ENCODE measurements at places on chromosomes 12 and 14.

GRCh38 chr14:64628940-64629408 lies 75.2 kb upstream of the PLEKHG3 start:
- DNase-seq, result no peak

DNA sequence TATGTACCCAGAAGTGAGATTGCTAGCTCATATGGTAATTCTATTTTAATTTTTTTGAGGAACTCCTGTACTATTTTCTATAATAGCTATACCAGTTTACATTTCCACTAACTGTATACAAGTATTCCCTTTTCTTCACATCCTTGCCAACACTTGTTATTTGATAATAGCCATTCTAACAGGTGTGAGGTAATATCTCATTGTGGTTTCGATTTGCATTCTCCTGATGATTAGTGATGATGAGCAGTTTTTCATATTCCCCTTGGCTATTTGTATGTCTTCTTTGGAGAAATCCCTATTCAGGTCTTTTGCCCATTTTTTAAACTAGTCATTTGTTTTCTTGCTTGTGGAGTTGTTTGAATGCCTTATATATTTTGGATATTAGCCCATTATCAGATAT lies 121.3 kb downstream of the BBS10 start:
- DNase-seq, result no peak

DNA sequence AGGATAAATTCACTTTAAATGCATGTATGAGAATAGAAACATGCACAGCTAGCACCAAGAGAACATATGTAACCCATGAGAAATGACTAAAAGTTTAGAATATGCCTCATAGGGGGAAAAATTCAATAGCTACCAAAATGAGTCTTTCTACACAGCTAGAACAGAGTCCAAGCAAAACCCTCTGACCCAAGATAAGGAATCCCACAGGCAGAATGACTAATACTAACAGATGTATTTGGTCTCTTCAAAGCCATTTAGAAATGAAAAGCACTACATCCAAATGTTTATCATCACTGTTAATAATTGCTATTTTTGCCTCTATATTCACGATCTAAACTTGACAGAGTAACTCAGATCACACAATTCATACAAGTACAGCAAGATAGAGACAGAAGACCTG lies 44.0 kb downstream of the KICS2 start:
- DNase-seq, result no peak

GRCh38 chr12:114873656-114874055 lies 189.7 kb upstream of the TBX3 start:
- DNase-seq, result no peak

DNA sequence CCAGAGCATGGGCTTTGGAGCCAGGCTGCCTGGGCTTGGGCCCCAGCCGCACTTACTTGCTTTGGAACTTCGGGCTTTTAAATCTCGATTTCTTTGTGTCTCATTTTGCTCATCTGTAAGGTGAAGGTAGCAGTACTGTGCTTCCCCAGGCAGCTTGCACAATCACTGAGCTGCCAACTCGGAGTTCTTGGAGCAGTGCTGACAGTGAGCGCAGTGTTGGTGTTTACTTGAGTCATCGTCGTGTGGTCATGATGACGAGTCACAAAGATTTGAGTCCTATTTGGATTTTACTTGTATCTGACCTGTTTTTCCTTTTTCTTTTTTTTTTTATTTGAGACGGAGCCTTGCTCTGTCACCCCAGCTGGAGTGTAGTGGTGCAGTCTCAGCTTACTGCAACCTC lies 31.3 kb upstream of the ATF1 start:
- DNase-seq, result no peak

DNA sequence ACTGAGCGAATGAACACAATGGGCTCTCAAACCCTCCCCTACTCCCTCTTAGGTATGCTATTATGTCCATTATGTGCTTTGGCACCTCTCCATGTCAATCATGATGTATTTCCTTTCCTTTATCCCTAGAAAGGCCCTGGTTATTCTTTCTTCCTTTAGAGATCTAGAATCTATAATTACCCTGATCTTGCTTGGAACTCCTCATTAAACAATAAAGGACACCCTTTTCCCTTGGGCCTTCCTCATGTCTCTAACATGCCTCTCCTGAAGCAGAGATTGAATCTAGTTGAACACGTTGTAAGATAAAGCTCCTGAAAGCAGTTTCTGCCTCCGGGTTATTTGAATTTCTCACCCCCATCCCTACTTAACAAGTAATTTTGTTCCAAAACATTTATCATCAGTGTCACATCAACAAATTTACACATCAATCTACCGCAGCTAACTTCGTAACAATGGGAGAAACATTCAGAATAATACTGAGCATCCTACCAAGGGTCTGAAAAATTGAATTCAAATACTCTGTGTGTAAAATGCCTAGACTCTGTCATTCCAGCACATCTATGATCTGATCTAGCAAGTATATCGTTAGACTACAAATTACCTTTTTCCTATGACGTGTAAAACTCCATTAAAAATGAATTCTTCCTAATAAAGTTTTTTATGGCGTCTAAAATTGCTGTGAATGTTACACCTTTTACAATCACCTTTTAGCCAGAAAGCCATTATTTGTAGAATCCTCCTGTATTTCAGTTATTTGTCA lies 5.4 kb downstream of the USP44 start:
- DNase-seq, result no peak

DNA sequence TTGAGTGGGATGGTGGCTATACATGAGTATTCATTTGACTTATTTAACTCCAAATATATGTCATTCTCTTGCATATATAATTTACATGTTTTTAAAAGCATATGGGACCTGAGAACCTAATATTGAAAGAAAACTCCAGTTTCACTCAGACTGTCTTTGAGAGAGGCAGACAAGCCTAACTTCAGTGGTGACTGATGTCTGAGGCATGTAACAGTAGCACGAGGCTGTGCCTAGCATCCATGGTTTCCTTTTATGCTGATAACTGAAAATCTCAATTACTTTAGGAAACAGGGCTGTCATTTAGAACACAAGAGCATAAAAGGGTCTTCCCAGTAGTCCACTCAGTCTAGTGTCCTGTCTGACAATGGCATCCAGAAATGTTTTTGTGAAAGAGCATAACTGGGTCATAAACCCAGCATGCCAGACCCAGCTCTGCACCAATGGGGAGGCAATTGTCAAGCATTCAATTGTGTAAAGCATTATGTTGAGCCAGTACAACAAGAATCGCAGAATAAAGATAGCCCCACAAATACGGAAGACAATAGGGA lies 24.3 kb downstream of the MAPK1IP1L start:
- no peak for DNase-seq

DNA sequence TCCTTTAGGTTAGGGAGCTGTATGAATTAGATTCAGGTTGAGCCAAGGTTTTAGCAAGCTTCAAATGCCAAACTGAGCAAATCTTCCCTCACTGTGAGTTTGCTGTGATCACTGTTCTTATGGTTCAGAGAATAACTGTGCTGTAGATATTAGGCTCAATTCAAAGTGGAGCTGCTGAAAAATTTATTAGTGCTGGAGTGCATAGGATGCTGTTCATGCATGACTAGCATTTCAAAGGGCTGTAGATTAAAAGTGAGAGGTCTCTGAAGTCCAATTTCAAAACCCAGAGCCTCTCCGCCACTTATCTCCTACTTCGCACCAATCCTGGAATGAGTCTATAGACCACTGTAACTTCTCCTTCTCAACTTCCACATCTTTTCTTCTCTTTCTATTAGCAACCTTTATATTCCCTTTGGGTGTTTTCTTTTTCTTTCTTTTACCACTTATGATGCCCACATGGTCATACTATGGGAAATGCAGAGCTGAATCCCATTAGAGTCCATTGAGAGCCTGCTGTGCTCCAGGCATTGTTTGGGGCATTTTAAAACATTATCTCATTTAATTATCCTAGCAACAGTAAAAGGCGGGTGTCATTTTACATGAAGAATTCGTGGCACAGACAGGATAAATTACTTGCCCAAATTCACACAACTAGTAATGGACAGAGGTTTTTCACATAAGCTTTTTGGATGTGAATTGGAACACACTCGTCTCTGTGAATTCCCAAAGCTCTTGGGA lies 77.5 kb upstream of the EEA1 start:
- DNase-seq, result no peak

DNA sequence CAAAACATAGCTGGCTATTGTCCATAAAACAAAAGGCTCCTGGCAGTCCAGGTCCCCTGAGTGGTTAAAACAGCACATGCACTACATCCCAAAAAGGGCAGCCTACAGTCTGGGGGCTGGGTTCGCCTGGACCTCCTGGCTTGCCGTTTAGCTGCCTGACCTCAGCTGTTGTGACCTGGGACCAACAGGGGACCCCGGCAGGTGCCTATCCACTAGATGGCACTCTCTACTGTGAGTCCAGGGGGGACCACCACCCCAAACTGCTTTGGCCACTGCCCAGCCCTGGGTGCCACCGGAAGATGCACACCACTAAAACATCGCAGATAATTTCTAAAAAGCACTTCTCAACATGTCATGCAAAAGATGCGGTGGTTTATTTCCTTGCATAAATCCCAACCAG lies 2.9 kb upstream of the RTL1 start:
- no peak for DNase-seq

DNA sequence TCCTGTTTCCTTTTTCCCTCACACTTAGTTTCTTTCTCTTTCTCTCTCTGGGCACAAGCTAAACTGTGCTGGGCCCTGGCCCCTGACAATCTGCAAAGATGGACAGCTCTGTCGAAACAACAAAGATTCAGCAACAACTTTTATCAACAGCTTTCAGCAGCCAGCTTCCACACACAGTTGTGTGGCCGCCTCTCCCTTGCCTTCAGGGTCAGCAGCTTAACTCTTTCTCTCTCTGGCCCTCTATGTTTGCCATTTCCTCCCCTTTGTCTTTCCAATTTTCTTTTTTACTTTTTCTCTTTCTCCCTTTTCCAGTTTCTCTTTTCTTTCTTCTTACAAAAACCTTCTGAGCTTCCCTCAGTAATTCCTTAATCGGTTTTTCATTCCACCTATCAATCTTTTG lies 43.3 kb downstream of the IQSEC3 start:
- no peak for DNase-seq

DNA sequence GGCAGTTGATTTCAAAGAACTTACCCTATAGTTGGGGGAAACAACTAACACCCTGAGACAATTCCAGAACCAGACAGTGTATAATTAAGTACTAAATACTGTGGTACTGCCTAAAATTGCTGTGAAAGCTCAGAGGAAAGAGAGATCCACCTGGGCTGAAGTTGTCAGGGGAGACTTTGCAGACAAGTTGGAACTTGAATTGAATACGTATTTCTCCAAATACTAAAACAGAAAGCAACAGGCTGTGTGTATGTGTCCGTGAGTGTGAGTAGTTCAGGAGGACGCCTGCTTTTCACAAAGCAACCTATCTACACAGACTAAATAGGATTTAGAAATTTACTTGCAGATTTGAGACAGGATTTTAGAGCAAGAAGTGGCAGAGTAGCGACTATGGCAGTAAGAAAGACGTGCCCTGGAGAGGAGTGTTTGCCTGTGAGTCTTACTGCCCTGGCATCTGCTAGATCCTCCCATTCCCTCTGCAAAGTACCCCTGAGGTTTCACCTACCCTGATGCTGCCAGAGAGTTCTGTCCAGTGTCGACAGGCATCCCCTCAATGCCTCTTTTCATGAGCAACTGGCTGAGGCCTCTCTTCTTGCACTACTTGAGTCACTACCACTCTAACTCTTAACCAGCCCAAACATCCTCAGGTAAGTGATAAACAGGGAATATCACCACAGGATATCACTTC lies 37.4 kb upstream of the BMP4 start:
- DNase-seq, result no peak

DNA sequence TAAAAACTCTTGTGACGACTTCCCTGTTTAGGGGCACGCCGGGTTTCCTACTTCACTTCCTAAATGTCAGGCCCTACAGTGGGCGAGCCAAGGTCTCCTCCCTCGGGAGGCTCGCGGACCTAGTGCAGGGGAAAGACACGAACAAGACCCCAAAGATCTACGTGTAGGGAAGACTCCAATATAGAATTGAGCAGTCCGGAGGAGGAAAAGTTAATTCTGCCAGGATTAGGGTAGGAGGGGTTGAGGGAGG lies 564 bp downstream of the ATXN3 start:
- no peak for DNase-seq

GRCh38 chr12:92769124-92769901 lies 66.5 kb downstream of the PLEKHG7 start:
- no peak for DNase-seq

DNA sequence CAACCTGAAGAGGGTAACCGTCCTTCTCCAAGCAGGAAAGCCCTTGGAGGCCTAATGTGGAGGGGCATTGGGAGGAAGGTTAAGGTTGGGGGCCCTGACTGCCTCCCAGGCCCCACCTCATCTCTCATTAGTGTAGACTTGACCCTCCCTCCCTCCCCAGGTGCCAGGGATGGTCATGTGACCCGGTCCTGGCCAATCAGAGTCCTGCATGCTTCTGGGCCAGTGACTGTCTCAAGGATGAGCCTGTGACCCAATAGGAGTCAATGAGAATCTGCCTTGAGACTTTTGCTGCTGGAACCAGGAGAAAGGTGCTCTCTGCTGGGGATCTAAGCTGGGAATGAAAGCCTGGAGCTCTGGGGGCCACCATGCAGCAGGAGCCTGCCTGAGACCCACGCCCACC lies 70.8 kb downstream of the NCOR2 start:
- no peak for DNase-seq

- DNase-seq, result no peak
Observed at GRCh38 chr12:21561158-21561557, 35.1 kb downstream of the SPX start.

- no peak for DNase-seq
Observed at GRCh38 chr12:80581783-80582182, 125.7 kb upstream of the MYF6 start.

GRCh38 chr14:100096656-100097055 lies 31.4 kb downstream of the EVL start:
- no peak for DNase-seq

- DNase-seq, result no peak
Observed at GRCh38 chr12:51865757-51866270, 17.3 kb upstream of the FIGNL2 start.

DNA sequence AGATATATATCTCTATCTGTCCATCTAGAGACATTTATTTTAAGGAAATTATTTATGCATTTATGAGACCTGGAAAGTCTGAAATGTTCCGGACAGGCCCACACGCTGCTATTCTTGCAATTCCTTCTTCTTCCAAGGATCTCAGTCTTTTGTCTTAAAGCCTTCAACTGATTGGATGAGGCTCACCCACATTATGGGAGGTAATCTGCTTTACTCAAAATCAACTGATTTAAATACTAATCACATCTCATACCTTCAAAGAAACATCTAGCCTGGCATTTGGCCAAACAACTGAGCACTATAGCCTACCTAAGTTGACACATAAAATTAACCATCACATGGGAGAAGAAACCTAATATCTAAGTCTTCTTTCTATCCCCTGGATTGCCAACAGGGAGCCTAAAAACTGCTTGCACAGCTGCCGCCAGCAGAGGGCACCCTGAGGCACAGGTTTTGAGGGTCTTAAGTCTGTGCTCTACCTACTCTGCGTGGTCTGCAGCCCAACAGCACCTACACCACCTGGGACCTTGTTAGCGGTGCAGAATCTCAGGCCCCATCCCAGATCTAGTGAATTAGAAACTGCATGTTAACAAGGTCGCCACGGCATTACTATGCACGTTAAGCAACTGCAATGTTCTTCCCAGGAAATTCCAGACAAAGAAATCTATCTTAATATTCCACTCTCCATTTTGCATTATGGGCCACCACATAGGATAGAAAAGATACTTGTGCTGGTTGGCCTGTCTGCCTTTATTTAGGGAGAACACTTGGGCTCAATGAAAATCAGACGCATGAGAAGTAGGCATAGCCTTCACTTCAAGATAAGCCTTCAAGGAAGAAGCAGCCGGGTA lies 249.7 kb downstream of the FOXG1 start:
- no peak for DNase-seq

- no peak for DNase-seq
Observed at GRCh38 chr14:22084393-22085281, 411.0 kb upstream of the OR4E1 start.

All from stimulated activated CD8-positive, alpha-beta memory T cell treated with anti-CD3 and anti-CD28 coated beads, Interleukin-4, amount 100 ng/mL, for 24 hours (primary cell).